ENCODE measurements at places on chromosomes 4 and X.

- DNase-seq, result no peak
Observed at GRCh38 chr4:128345650-128346049, 58.0 kb upstream of the PGRMC2 start.

GRCh38 chr4:73870768-73871167, 1.6 kb downstream of the CXCL1 start:
- no peak for DNase-seq

- DNase-seq, result no peak
Observed at GRCh38 chrX:101659601-101660063, at the start of gene ARMCX2. Gene ARMCX2 (minus strand): TSS chrX:101659850. CDS start chrX:101657588, 2,262 bp downstream.

DNA sequence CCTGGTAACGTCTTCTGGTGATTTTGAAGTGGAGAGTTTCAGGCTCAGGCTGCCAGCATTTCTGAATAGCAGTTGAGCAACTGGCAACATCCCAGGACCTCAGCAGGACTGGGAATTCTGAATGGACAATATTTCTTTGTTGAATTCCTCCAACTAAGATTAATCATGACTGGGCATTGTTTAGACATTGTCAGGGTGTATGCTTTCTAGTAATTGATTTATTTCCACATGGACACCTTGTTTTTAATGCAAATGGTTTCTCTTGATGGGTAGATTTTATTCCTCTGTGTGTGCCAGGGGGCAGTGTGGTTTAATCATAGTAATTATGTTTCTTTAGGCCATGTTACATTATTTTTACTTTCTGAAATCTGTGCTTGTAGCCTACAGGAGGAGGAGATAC, 1004.7 kb upstream of the LCORL start:
- no peak for DNase-seq

DNA sequence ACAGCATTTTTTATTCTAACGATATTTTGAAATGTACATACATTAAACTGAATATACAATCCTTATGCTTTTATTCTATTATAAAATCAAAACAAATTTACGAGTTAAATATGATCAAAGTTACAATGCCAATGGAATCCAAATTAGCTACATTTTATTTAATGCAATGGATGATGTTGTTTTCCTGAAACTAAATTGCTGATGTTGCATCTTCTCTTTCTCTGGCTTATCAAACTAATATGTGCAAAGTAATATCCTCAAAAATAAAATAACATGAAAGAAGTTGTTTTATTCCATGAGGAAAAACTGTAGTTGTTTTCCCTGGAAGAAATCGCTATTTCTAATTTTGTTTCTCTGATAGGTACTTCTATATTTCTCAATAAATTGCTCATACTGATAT, 106.8 kb downstream of the ASB9 start:
- DNase-seq, result no peak

DNA sequence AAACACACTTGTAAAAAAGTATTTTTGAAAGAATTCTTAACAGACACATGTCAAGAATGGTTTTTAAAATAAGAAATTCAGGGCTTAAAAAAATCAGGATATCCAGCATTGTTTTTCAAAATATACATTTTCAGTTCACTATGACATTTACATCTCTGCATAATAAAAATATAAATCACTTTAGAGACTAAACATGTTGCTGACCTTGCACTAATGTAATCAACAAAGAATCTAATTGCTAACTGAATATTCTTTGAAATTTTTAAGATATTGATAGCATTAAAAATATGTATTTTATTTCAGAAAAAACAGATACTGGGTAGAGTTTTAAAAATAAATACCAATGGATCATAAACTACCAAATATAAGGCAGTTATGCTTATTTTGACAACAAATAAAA, 26.4 kb downstream of the RPS6KA6 start:
- DNase-seq, result no peak

GRCh38 chr4:56860781-56861180, 39.3 kb upstream of the SPINK2 start:
- no peak for DNase-seq

DNA sequence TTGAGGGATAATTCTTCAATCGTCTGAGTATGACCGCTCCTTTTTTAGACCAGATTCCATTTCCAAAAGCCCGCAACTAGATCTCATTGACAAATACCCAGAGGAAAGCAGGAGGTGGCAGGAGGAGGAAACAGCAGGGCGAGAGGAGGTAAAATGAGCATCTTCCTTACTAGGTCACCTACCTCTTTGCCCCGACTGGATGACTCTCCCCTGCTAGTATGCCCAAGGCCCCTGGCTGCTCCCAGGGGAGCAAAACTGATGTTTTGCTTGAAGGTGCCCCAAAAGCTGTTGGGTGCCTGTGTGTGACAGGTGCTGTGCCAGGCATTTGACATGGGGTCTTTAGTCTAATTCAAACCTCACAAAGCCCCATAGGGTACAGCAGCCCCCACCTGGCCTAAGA, 48.9 kb downstream of the C4orf50 start:
- DNase-seq, result no peak

- DNase-seq, result no peak
Observed at GRCh38 chr4:7962609-7963508, 23.2 kb upstream of the AFAP1 start.

DNA sequence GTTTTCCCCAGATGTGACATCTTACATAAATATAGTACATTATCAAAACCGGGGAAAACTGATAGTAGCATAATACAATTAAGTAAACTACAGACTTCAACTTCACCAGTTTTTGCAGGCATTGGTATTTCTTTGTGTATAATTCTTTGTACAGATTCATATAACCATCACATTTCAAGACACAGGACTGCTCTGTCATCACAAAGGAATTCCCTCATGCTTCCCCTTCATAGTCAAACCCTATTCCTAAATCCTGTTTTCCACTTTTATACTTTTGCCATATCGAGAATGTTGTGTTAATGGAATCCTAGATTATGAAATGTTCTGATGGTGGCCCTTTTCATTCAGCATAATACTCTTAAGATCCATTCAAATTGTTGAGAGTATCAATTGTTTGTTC, 36.0 kb downstream of the STIM2 start:
- no peak for DNase-seq

DNA sequence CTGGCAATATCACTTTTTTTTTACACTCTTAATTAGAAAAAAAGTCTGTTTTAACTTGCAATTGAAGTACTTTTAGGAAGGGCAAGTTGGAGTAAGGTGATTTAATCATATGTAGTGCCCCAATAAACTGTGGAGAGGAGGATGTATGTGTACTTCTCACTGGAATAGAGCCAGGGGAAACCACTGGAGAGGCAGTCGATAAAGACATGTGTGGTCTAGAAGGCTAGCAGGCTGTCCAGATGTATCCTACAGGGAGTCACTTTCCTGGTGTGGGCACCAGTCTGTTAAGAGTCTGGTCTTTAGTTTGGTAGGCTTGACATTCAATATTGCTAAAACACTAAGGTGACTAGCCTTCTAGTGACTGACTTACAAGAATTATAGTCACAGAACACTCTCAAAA, 9.6 kb upstream of the SGMS2 start:
- DNase-seq, result no peak

- no peak for DNase-seq
Observed at GRCh38 chr4:156894234-156894633, 77.4 kb downstream of the PDGFC start.

DNA sequence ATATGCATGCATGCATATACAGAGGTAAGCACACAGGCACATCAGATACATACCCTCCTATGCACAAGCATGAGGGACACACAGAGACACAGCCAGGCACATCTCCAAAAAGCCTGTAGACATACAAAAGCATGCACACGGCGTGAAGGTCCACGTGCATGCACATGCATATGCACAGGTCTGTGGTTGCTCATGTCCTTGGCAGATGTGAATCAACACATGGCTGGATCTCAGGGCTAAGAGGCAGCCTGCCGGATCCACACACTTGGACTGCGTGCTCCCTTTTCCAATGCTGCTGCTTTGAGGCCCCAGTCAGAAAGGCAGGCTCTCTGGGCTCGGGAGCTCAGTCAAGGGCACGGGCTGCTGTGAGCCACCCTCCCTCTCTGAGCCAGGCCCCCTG, 3.6 kb downstream of the STARD8 start:
- no peak for DNase-seq

- no peak for DNase-seq
Observed at GRCh38 chrX:22147214-22147613, 115.1 kb downstream of the PHEX start.

DNA sequence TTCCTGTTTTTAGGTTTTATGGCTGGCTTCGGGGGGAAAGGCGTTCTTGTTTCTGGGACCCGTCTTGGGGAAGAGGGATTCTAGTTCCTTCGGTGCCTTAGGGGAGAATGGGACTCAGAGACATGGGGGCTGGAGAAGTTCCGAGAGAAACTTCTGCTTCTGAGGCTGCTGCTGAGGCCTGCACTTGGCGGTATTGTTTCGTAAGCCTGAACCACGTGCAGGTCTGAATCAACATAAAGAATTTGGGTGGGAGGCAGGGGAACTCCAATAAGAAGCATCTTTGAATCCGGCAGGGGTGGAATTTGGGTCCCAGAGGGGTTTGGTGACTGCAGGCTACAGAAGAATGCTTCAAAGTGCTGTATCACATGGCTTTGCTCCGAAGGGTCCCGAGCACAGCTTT, 15.1 kb downstream of the XG start:
- no peak for DNase-seq

GRCh38 chr4:54378461-54378860, 149.4 kb downstream of the PDGFRA start:
- no peak for DNase-seq

- no peak for DNase-seq
Observed at GRCh38 chr4:138178566-138178965, 63.6 kb downstream of the SLC7A11 start.

DNA sequence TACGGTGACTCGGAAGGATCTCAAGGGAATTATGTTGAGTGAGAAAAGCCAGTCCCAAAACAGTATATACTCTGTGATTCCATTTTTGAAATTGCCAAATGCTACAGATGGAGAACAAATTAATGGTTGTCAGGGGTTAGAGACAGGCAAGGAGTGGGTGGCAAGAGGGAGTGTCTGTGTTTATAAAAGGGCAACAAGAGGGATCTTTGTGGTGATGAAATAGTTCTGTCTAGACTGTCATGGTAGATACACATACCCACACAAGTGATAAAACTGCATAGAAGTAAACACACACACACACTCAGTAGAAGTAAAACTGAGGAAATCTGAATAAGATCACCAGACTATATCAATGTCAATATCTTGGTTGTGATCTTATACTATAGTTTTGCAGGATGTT, 92.7 kb downstream of the CD99L2 start:
- DNase-seq, result no peak

DNA sequence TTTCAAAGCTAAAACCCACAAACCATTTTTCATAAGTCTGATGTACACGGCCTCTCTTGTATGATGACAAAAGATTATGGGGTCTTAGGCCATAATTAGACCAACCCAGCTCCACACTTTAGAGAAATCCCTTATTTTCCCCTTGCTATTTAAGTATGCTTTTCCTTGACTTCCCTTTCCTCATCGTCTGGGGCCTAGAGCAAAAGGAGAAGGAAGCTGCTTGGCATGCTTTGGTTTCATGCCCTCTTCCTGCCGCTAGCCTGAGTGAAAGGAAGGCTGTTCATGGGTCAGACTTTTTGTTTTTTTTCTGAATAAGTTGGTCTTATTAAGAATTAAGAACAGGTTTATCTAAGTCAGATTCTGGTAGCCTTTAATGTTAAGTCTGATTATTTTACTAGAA, 10.6 kb upstream of the RASGEF1B start:
- DNase-seq, result no peak

DNA sequence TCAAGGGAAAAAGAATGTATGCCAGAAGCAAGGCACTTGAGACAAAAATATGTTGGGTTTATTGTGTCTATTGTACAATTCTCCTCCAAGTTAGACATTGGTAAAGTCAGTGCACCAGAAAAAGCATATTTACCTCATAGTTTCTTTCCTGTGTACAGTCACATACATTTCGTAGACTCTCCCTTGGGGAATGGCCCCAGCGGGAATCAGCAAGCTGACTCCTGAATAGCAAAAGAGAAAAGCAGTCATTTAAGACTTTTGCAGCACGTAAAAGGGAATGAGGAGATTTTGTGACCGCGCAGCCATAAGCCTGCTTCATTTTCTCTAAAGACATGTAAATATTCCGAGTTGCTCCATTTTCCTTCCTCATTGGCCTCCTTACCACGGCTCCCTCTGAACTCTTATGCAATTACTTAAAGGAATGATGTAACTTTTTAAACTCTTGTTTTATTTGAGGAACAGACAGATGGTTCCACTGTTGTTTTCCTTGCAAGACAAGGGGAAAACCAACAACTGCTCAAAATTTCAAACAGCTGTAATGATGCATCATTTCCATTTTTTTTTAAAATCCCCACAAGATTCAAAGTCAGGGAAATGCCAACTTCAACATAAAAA, 332.7 kb downstream of the UNC5C start:
- no peak for DNase-seq

GRCh38 chrX:110251961-110252360, 65.9 kb downstream of the AMMECR1 start:
- no peak for DNase-seq

DNA sequence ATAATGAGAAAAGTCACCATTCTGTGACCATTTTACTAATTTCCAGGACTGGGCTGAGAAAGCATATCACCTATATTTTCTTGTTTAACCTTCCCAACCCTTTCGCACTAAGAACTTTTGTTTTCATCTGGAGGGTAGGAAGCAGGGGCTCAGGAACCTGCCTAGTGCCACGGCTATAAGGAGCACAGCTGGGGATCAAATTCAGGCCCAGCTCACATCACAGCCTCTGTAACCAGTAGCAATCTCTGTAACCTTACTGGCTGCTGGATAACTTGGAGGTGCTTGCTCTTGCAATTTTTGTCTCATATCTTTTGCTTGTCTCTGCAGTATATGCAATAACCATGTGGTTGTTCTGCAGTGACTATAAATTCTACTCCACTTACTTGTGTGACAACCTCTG, 76.7 kb upstream of the PLAC1 start:
- DNase-seq, result no peak

DNA sequence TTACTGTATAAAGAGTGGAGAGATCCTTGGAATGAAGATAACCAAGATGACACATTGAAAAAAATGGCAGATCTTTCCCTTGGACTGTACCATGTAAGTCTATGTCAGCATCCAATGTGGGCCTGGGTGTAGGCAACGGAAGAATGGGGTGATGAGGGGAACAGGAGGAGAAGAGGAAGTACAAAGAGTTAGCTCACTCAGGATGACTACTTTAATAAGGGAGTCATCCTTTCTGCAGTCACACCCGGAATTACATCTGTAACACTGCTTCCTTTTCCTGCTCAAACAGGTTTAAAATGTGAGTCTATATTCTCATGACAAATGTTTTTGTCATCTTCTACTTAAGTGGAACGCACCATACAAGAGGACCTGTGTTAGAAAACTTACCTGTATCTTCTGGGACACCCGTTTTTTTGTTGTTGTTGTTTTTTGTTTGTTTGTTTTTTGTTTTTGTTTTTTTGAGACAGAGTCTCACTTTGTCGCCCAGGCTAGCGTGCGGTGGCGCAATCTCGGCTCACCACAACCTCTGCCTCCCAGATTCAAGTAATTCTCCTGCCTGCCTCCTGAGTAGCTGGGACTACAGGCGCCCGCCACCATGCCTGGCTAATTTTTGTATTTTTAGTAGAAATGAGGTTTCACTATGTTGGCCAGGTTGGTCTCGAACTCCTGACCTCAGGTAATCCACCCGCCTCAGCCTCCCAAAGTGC, 18.0 kb downstream of the HPSE start:
- DNase-seq, result no peak

- no peak for DNase-seq
Observed at GRCh38 chrX:96906741-96907140, 23.0 kb downstream of the RPA4 start.
